ENCODE measurements at places on chromosomes 2 and 18. TPM values are rescaled to one million over a fixed set of nuclear protein-coding genes. Genes with fewer than 3 reads are reported as not detected.

GRCh38 chr18:36380173-36380827, 82.8 kb downstream of the FHOD3 start:
- no peak for DNase-seq

- no peak for DNase-seq
Observed at GRCh38 chr18:79625195-79625923, 54.2 kb upstream of the CTDP1 start.

GRCh38 chr18:53457068-53457467, 767.4 kb downstream of the MBD2 start:
- DNase-seq: no peak

DNA sequence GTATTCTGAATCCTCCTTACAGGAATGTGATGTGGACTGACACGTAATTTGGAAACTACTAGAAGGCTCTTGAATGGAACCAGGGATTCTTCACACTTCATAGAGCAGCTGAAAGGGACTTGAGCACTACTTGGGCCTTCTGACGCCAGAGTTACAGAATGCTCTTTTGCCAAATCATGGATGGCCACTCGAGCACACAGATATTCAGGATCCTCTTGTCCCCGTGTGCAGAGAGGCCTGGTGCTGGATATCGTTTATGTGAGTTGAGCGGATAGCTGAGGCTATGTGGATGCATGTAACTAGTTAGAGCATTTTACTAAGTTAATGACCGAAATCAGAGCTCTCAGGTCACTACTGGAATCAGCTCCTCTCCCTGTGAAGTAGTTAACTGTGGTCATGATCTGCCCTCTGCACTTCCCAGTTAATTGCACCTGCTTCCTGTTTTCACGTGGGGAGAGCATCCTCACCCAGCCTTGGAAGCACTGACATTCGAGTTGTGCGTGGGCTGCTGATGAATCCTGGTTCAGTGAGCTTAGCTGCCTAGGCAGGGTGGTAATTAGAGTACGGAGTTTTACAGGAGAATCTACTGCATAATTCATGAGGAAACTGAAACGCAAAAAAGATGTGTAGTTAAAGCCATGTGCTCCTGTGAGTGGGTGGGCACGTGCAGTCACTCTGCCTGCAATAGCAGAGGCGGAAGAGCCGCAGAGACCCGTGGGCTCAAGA, 5.2 kb upstream of the TPO start:
- DNase-seq: no peak

GRCh38 chr18:27583466-27583865, 398.4 kb upstream of the CHST9 start:
- DNase-seq: no peak

DNA sequence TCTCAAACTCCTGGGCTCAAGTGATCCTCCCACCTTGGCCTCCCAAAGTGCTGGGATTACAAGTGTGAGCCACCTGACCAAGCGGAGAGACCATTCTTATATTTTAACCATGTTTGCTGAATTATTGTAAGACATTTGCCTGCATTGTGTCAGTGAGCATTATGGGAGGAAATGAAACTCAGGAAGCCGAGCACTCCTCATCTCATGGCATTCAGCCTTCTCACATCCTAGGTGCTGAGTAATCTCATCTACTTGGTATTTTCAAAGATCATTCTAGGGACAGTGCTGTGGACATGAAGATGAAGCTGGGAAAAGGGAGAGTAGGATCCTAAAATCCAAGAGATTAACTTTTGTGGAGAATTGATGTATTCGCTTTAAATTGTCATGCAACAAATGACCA, 66.1 kb downstream of the NAPG start:
- DNase-seq: no peak

Gene ALK
- not detected for total RNA-seq

Gene FARP2
- total RNA-seq: 67.0 TPM

DNA sequence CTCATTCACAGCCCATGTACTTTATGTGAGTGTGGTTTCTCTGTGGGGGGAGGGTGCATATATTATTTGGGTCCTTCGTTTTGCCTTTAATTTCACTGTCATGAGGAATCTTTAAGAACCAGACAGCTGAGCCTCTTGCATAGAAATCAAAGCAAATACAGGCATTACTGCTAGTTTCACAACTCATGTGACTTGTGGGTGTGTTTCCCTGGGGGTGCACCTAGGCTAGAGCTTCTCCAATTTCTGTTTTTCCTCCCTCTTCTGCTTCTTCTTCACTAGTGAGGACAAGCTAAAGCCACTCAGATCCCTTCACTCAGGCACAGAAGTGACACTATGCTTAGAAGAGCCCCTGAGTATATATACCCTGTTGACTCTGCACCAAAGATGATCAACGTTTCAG, 131.4 kb downstream of the ACOXL start:
- no peak for DNase-seq

DNA sequence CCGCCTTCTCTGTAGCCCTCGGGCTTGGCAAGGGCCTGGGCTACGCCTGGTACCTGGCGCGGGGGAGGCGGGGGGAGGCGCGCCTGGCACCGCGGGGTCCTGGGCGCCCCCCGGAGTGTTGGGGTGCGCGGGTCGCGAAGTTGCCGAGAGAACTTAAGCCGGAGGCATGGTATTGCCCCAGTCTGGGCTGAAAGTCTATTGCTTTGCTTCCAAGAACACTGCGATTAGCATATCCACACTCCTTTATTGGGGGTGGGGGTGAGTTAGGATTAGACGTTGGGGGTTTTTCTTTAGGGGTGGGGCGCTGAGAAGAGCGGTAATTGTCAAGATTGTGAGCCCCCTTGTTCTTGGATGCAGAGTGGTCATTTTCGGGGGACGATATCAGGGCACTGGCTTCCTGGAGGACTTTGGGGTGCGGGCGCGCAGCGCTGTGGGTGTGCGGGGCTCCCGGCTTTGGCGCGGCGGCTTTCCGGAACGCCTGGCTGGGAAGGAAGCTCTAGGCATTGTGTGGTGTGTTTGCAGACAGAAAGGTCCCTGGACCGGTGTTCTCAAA, 798 bp downstream of the TANC1 start:
- DNase-seq: no peak

Gene SPATA3
- total RNA-seq: not detected

GRCh38 chr2:203025592-203025991, 10.9 kb downstream of the NBEAL1 start:
- no peak for DNase-seq

DNA sequence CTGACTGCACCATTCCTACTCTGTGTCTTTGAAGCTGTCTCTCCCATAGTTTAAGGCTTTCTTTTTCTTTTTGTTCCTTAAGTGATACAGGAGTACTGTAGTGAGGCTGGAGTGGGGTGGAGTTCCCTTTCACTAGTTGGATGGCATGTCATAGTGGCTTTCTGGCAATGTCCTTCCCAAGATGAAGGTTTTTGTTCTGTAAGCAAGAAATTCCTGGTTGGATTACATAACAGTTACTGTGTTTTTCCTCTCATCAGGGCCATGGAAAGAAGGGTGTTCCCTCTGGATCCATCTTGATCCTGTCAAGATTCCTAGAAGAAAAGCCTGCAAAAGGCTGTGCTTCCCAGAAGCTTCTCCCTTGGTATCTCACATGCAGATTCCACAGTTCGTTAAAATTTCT, 84.2 kb downstream of the ACKR3 start:
- no peak for DNase-seq

- no peak for DNase-seq
Observed at GRCh38 chr18:8983195-8983594, 119.3 kb upstream of the NDUFV2 start.

DNA sequence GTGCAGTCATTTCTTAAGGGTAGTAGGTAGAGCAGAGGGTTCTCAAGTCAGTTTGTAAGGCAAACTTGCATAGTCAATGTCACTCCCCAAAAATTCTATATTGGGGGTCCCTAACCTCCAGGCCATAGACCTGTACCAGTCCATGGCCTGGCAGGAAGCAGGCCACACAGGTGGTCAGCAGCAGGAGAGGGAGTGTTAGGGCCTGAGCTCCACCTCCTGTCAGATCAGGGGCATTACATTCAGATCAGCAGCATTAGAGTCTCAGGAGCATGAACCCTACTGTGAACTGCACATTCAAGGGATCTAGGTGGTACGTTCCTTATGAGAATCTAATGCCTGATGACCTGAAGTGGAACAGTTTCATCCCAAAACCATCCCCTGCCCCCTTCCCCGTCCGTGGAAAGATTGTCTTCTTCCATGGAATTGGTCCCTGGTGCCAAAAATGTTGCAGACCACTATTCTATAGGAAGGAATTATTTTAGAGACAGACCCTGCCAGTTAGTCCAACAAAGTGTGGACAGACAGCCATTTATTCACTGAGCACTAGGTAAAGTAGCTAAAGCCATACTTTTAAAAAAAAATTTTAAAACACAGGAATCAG, 6.7 kb downstream of the COA5 start:
- DNase-seq: no peak

Gene CPS1
- total RNA-seq: 4.9 TPM

DNA sequence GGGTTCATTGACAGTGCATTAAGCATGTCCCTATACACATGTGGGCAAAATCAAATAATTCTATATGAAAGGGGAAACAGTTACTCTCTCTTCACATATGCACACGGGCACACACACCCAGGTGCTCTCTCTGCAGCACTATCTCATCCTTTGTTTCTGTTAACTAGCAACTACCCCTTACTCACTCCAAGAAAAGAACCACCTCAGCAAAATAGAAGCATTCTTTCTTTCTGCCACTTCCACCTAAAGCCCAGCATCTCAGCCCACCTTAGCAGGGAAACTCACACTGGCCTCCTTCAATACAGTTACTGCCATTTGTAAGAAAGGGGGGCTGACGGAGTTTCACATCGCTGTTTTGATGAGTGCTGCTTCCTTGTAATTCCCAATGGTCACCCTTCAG, 216.3 kb upstream of the ID2 start:
- no peak for DNase-seq

DNA sequence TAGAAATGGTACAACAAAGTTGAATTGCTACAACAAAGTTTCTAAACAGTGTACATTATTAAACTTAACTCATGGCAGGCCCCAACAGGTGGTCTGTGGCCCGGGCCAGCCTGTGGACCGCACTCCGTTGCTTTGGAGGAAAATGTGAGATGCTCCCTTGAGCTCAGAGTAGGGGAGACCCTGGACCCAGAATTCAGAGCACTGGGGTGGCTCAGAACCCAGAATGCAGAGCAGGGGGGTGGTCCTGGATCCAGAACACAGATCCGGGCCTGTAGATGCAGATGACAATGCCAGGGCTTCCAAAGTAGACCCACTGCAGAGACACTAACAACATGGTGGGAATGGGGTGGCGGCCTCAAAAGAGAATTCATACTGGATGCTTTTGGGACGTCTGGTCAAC, 311.0 kb downstream of the NDUFA10 start:
- no peak for DNase-seq

Gene MRO
- total RNA-seq: not detected

Gene CXCR1
- not detected for total RNA-seq

DNA sequence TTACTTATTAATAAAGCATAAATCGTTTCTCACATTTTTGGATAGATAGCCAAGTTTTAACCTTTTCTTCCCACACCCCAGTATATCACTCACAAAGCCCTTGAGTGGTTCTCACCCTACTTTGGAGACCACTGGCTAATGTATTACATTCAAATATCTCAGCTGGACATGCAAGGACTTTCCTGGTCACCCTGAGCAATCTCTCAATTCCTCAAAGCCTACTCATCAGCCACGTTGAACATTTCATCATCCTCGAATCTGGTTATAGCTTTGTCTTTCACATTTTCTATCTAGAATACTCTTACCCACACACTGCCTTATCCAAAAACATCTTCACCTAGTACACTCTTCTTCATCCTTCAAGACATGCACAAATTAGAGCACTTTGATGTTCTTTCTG, 71.1 kb upstream of the MAPRE2 start:
- no peak for DNase-seq

Gene KIF1A
- 132 TPM for total RNA-seq

GRCh38 chr2:157194097-157194688, 63.3 kb upstream of the GALNT5 start:
- DNase-seq: no peak

Gene SPP2
- not detected for total RNA-seq

DNA sequence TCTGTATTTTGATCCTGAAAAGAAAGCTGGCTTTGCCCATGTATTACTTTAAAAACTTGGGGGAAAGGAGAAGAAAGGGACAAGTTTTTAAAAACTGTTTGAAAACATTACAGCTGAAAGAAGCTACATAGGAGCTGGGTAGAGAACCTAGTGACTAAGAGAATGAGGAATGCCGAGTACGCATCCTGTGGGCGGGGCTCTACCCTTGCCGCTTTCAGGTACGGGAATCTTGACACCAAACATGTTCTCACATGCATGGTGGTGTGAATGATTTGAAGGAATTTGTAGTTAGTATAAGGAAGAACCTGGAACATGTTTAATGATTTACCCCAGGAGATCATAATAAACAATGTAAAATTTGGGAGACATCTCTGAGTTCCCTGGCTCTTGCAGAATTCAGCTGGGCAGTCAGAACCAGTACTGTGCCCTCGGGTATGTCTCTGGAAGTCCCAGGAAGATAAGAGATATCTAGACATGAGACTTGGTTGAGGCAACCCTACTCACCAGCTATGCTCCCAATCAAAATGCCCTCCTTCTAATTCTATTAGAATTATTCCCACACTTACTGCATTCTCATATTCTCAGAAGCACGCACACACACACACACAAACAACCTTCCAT, 16.5 kb upstream of the TGFA start:
- DNase-seq: no peak

GRCh38 chr2:165305391-165306096, 66.3 kb downstream of the SCN2A start:
- no peak for DNase-seq

DNA sequence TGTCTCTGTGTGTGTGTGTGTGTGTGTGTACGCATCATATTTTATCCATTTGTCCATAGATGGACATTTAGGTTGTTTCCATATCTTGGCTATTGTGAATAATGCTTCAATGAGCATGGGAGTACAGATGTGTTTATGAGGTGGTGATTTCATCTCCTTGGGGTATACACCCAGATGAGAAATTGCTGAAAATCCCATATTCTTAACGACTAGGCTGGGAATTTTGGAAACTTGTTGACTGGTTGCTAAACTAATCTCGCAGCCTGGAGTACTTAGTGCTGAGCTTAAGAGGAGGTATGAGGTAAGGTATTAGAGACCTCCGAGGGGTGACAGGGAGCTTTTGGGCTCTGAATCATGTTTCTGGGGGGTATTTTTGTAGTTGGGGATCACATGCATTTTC, 66.0 kb upstream of the SPRED2 start:
- DNase-seq: no peak

Gene POTEJ
- total RNA-seq: 0.19 TPM

Gene ITGB6
- total RNA-seq: 7.0 TPM

Gene PIEZO2
- total RNA-seq: 1.7 TPM
